Stimulated activated CD4-positive, alpha-beta T cell treated with anti-CD3 and anti-CD28 coated beads, Interleukin-2, amount 100 ng/mL, for 48 hours (primary cell): ENCODE measurements at places on chromosomes 5 and 9.
A peak's percentile ranks its signal among the peaks of the same experiment; 100 is the strongest.

DNA sequence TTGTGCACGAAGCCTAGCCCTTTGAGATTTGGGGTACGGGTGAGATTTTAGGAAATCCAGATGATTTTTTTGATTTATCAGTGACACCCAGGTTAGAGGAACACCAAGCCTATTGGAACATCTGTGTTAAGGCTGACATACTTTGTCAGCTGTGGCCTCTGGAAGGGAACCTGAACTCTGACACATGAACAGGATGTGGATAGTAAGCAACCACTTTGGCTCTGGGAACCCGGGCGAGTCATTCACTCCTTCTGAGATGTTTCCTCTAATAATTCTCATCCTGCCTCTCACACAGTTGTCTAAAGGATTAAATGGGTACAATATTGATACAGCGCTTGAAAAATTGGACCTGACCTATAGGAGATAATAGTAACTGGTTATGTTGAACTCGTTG lies 67.8 kb downstream of the FGF1 start:
- peak; percentile 24 for DNase-seq

DNA sequence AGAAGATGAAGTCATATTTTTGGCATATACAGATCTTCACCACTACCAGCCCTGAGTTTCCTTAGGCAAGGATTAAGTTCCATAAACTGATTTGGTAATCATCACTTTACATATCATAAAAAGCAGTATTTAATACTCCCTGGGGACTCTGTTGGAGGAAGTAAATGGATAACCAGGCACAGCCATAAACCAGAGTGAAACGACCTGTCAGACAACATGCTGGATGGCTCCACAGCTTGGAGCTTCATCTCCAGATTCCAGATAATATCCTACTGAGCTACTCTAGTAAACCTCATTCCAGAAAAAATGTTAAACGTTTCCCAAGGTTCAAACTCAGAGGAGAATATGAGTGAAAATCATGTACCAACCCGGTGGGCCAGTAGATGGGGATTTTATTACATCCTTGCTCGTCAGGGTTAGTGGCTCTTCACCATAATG lies 109.2 kb downstream of the BASP1 start:
- no peak for DNase-seq

GRCh38 chr5:179914032-179914755 lies 6.5 kb upstream of the TBC1D9B start:
- DNase-seq: no peak

DNA sequence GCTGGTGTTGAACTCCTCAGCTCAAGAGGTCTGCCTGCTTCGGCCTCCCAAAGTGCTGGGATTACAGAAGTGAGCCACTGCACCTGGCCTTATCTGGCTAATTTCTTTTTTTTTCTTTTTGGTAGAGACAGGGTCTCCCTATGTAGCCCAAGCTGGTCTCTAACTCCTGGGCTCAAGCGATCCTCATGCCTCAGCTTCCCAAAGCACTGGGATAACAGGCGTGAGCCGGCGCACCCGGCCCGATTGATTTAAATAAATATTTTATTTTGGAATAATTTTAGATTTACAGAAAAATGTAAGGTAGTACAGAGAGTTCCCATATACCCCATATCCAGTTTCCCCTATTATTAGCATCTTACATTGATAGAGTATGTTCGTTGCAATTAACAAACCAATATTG lies 155.0 kb upstream of the MVB12B start:
- DNase-seq: no peak

DNA sequence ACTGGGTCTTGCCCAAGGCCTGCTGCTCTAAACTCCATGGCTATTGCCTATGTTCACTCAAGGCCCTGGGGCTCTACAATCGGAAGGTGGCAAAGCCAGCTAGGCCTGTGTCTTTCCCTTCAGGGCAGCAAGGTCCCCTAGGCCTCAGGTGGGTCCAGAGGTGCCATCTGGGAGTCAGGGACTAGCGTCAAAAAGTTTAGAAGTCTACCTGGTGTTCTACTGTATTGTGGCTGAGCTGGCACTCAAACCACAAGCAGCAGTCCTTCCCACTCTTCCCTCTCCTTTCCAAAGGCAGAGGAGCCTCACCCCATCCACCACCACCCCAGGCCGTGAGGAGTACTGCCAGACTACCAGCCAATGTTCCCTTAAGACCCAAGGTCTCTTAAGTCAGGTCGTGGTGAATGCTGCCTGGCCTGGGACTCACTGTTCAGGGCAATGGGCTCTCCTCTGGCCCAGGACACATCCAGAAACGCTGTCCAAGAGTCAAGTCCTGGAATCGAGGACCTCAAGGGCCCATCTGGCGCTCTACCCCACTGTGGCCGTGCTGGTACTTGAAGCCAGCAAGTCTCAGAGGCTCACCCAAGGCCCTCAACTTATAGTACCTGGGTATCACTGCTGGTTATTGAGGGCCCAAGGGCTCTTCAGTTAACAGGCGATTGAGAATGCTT lies 13.0 kb upstream of the SARDH start:
- DNase-seq: no peak

DNA sequence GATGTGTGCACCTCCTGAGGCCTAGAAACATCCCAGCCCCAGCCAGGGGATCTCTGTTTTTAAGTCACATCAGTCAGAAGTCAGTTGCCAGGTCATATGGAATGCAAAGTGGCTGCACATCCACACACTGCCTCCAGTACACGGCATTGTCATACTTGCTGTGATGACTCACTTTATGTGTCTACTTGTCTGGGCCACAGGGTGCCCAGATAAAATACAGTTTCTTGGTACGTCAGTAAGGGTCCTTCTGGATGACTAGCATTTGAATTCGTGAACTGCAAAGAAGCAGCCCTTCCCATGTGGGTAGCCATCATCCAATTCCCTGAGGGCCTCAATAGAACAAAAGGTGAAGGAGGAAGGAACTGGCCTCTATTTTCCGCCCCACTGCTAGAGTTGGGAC lies 27.7 kb downstream of the AUH start:
- no peak for DNase-seq

DNA sequence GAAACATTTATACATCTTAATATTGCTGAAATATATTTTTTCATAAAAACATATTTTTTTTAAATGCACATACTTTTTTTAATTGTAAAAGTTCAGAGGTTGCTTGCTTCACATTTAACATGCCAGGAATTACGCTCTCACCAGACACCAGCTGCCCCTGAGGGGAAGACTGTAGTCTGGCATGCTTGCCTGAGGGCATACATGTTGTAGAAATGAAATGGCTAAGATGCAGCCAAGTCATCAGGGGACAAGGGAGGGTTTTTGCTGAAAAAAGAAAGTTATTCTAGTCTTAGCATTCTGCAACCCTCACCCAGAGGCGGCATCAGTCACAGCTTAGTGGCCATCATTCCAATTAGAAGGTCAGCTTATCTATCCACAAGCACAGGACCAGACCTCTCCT lies 426.7 kb upstream of the FTMT start:
- no peak for DNase-seq

- no peak for DNase-seq
Measured at GRCh38 chr5:128494516-128494915, 43.5 kb downstream of the FBN2 start.

DNA sequence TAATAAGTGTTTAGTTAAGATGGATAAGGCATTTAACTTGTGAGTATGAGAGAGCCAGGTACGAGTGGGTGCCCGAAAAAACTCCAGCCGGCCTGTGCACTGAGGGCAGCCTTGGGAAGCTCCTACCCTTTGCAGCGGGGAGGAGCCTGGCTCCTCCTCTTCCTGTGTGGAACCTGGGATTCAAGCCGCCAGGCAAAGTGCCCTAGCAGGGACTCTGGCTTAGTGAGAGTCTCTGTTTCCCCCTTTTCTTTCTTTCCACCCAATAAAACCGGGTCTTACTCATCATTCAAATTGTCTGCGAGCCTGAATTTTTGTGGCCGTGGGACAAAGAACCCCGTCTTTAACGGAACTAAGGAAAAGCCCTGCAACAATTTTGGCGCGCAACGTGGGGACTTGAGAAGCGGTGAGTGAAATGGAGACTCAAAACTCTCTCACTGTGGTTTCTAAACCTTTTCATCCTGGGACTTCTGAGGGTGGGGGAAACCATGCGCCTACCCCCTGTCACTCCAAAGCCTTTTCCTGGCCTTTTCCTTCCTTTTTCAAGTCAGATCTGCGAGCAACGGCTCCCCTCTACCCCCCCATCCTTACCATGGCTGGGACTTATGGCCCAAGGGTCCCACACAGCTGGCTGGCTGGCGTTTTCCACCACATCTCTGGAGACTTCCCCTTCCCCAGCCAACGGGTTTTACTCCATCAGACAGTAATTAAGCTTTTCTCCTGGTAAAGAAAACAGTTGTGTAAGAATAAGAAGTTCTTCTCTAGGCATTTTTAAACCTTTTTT lies 535.7 kb upstream of the ACO1 start:
- DNase-seq: no peak

DNA sequence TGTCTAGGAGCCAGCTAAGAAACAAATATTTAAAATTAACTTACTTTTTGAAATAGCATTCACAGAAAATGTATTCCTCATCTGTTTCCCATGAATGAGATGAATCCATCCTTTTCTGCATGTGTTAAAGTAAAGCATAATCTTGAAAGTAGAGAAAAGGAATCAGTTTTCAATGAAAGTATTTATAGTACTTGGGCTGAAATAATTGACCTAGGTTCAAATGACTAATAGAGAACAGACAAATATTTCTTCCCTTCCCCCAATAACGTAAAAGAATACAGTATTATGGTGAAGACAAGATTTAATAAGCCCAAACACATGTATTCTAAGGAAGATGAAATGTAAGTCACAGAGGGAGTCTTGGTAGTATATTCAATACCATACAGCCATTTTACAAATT lies 403.5 kb downstream of the ZNF608 start:
- no peak for DNase-seq

- DNase-seq: peak; percentile 59
Measured at GRCh38 chr9:4117835-4118610, 181.8 kb downstream of the GLIS3 start.

GRCh38 chr5:72711351-72711750 lies 105.1 kb upstream of the TNPO1 start:
- DNase-seq: no peak

DNA sequence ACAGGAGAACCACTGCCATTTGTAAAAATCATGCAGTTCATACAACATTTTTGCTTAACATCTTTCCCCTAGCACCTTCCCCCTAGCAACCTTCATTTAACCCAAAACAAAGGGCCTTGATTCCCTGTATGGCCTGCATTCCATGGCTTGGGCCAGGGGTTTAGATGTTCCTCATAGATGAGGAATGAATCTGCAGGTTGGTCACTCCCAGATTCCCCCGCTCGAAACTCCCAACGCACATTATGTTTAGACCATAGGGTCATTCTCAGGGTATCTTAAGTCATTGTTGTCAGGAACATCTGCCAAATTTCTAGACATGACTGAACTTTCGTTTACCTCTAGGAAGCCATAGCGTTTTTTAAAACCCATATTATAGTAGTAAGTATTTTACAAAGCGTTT lies 282.2 kb upstream of the VLDLR start:
- DNase-seq: no peak

DNA sequence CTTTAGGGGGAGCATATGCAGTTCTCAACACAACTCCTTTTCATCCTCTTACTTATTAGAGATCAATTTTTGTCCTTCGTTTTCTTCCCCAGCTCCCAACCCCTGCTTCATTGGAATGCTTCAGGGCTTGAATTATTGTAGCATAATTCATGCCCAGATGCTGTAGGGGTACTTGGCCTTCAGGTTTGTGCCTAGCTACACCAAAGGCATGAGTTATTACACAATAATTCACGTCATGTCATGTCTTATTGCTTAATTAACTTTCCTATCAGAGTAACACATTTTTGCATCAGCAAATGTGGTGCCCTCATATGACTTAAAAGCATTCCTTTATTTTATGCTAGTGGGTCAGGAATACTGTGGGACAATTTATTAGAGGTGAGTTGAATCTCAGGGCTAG lies 507.2 kb downstream of the NFIB start:
- DNase-seq: no peak

GRCh38 chr5:151251001-151251551 lies 1.9 kb upstream of the GM2A start:
- peak; percentile 23 for DNase-seq

GRCh38 chr5:178207917-178208280 lies 3.6 kb downstream of the HNRNPAB start:
- DNase-seq: no peak

DNA sequence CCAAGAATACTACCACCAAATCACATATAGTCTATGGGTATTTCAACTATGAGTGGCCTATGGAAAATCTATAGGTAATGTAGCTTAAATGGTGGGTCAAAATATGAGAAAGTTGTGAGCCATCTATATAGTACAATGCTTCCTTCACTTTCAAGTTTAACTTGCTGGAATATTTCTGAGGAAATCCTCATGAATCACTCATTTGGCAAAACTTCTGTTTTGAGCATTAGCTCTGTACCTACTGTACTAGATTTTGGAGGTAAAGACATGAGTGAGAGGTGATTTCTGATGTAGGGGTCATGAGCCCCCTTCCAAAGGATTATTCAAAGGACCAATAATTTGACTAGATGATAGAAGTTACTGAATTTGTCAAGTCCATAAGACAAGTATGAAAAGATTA lies 80.6 kb upstream of the DAB2 start:
- no peak for DNase-seq

DNA sequence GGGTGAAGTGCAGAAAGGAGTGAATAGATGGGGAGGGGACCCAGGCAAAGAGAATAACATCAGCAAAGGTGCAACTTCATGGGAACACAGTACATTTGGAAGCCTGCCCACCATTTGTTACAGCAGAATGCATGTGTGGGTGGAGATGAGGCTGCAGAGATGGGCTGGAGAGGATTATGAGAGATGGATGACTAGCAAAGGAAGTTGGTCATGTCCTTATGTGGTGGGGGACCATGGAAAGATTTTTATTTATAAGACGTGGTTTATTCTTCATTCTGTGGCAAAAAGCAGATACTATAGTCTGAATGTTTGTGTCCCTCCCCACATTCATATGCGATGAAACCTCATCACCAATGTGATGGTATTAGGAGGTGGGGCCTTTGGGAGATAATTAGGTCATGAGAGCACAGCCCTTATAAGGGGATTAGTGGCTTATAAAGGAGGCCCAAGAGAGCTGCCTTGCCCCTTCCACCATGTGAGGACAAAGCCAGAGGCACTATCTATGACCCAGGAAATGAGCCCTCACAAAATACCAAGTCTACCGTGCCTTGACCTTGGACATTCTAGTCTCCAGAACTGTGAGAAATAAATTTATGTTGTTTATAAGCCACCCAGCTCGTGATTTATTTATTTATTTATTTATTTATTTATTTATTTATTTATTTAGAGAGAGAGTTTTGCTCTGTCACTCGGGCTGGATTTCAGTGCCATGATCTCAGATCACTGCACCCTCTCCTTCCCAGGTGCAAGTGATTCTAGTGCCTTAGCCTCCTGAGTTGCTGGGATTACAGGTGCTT lies 483.7 kb downstream of the RAB3C start:
- no peak for DNase-seq

DNA sequence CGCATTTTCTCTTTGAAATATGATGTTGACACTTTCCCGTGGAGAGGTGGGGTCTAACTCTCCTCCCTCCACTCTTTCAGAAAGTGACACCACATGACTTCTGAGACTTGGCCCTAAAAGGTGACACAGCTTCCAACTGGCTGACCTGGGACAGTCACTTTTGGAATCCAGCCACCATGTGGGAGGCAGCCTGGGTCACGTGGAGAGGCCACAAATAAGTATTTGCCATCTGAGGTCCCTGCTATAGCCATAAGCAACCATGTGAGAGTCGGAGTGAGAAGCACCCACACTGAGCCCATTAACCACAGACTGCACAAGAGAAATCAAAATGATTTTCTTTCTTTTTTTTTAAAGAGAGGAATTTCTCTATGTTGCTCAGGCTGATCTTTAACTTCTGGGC lies 4.1 kb upstream of the PHYKPL start:
- no peak for DNase-seq

GRCh38 chr5:158727136-158727535 lies 372.6 kb downstream of the EBF1 start:
- DNase-seq: no peak

- peak; percentile 65 for DNase-seq
Measured at GRCh38 chr5:132829742-132830435, 558 bp downstream of the SHROOM1 start.
